NCI-H187 treated with DMSO at 0.1 percent for 48 hours (cell line): ENCODE measurements at places on chromosomes 11 and 22.

DNA sequence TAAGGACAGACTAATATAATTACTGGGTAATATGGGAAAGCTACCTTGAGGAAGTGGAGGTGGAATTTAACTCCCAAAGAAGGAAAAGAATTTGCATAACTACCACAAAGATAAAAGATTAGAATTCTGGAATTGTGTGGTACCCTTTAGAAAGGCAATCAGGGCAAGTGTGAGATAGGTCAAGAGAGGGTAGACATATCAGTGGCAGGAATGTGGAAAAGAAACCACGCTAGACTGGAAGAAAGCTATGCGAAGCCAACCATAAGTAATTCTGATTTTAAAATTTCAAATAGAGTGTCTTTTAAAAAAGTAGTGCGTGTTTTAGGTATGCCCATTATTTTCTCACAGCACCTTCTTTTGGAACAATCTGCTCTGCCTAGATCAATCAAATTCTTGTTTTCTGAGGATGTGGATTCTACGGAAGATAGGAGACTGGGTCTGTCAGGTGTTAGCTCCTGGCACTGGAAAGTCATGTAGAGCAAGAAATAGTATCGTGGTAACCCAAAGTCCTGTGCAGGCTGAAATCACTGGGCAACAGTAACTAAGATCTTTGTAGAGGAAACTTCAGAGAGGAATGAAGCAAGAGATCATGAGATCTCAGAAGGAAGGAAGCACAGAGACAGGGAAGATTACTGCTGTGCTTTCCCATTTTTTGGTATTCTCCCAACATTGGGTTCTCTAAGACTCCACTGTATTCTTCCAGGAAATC lies 111.3 kb upstream of the MTMR2 start:
- DNase-seq = no peak

GRCh38 chr11:65655570-65656332 lies 7.0 kb downstream of the RELA start:
- DNase-seq = no peak

DNA sequence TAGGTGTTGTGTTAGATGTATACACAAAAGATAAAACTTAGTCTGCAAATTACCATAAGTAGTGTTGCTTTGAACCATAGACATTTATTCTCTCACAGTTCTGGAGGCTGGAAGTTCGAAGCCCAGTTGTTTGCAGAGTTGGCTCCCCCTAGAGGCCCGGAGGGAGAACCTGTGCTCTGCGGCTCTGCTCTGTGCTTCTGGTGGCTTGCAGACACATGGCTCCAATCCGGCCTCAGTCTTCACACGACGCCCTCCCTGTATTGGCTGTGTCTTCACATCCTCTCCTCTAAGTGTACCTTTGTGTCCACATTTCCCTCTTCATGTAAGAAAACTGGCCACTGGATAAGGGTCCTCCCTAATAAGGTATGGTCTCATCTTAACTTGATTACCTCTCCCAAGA lies 128.4 kb downstream of the OPCML start:
- no peak for DNase-seq

DNA sequence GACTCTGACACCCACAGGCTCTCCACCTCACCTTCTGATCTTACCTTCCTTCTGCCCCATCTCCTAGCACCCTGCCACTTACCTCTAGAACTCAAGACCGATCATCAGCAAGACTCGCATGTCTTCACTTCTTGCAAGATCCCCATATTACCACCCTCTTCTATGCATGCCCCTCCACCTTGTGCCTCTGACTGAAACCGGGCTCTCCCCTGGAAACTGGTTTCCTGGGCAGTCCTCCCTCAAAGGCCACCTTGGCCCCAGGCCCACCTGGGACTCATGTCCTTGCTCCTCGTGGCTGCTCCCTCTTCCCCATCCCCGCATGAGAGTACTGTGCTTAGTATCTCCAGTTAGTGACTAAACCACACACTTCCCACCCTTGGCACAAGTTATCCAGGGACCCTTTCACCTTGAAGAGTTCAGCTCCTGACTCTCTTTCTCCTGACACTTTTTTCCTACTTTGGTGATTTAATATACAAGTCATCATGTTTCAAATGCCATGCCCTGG lies 136.7 kb downstream of the SPATA19 start:
- DNase-seq = no peak

DNA sequence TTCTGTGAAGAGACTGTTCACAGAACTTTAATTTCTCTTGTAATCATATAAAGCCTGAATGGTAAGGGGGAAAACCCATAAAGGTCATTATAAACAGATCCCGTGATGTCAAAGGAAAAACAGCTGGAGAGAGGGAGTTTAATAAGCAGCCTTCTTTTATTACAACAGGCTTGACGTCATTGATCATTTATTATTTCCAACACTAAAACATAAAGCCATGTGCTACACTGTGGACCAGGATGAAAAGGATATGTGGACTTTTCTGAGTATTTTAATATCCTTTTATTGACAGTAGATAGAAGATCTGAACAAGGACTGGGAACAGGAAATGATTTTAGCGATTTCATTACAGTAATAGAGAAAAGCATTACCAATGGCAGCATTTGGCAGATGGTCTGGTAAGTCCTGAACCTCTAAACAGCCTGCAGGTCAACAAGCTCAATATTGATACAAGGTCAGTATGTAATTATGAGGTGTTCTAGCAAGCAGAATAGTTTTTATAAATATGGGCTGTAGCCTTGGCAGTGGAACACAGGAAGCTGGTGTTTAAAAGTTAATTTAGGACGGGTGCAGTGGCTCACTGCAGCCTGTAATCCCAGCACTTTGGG lies 25.1 kb upstream of the TPH1 start:
- no peak for DNase-seq

DNA sequence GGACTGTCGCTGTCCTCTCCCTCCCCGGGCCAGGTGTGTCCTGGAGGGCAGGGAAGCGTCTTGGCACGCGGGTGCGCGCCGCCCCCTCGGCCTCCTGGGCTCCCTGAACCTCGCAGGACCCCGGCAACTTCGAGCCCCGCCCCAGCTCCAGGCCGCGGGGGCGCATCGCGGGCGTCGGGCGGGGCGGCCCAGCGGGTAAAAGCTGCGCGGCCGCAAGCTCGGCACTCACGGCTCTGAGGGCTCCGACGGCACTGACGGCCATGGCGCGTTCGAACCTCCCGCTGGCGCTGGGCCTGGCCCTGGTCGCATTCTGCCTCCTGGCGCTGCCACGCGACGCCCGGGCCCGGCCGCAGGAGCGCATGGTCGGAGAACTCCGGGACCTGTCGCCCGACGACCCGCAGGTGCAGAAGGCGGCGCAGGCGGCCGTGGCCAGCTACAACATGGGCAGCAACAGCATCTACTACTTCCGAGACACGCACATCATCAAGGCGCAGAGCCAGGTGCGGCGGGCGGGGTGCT lies at the start of gene CST6:
TSS of gene CST6 (plus strand) at position 224 of the 519 bp plus-strand sequence. CDS start at position 261, 37 bp downstream.
- DNase-seq = no peak

DNA sequence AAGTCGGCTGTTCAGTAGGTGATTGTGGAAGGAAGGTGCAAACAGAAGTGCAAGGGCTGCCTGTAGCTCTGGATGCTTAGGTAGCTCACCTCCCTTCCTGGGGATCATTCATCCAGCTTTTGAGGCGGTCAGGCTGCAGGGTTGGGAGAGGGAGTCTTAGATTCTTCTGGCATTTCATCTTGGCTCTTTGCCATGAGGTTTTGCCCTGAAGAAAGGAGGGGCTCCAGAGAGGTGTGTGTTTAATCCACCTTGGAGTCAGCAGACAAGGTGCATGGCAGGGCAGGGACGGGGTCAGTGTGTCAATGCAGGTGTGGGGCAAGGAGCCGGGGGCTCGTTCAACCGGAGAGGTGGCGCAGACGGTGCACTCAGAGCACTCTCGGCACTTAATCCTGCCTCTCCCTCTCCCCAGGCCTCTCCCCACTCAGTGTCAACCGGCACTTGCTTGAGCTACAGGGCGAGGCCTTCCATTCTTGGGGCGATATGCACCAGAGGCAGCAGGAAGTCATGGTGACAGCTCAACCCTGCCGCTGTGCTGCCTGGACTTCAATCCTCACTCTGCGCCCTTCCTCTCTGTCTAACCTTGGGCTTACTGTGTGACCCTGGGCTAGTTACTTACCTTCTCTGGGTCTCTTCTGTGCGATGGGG lies 7.2 kb downstream of the ADAMTS15 start:
- DNase-seq = no peak

GRCh38 chr22:26394777-26395176 lies 34.3 kb upstream of the ASPHD2 start:
- no peak for DNase-seq

DNA sequence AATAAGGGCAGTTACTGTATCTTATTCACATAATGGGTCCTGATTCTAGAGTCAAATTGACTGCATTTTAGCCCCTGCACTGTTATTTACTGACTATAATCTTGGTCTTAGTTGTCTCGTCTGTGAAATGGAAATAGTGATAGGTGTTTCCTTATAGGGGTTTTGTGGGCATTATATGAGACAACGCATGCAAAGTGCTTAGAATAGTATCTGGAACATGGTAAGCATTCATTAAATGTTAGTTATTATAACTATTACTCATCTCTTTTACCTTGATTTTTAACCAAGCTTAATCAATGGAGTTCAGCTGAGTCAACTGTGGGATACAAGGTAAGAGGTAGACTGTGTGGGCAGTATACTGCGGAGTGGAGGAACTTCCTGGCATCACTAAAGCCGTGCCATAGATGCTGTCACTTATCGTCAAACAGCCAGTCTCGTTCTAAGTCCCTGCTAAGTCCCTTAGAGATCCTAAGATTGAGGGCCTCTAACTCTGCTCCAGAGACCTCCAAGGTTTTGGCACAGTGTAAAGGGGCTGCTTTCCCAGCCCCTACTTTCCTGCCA lies 2.6 kb upstream of the ZC3H12C start:
- DNase-seq = no peak

GRCh38 chr22:26481112-26481693 lies 2.4 kb downstream of the HPS4 start:
- DNase-seq = no peak

- no peak for DNase-seq
Observed at GRCh38 chr22:27238935-27239510, 562.5 kb downstream of the MN1 start.

GRCh38 chr22:36510966-36511881 lies 4.4 kb upstream of the FOXRED2 start:
- no peak for DNase-seq

- DNase-seq = no peak
Observed at GRCh38 chr22:35051791-35052190, 14.2 kb upstream of the ISX start.

GRCh38 chr11:76744186-76745043 lies 38.7 kb upstream of the TSKU start:
- DNase-seq = no peak

GRCh38 chr11:96295369-96295768 lies 47.6 kb downstream of the MAML2 start:
- DNase-seq = no peak

DNA sequence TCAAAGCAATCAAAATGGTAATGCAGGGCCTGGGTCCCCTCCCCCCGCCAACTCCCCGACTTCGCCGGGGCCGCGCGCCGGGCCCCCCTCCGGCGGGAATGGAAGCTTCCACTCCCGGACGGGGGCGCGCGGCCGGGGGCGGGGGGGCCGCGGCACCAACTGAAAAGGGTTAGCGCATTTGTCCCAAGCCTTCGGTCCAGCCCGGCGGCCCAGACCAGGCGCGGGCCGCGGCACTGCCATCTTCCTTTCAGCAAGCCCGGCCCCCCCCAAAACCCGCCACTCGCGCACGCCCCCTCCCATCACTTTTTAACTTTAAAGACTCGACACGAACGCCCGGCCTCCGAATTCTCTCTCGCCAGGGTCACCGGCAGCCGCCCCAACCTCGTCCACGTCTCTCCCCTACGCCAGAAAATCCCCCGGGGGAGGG lies 2.8 kb downstream of the PHF21B start:
- no peak for DNase-seq

DNA sequence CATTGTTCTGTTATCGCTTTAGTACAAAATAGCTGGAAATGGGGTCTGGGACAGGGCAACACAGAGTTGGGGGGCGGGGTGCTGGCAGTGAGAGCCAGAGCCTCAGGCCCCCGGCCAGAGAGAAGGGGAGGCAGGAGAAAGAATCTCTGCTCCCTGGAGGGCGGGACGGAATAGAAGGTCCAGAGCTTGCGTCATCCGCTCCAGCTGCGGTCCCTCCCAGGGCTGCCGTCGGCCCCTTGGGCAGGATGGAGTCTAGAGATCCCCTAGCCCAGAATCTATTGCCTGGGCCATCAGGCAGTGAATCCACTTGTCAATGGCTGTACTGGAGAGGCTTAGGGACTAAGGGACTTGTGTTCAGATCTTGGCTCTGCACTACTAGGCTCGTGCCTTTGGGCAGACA lies 5.0 kb downstream of the TP53I11 start:
- no peak for DNase-seq

DNA sequence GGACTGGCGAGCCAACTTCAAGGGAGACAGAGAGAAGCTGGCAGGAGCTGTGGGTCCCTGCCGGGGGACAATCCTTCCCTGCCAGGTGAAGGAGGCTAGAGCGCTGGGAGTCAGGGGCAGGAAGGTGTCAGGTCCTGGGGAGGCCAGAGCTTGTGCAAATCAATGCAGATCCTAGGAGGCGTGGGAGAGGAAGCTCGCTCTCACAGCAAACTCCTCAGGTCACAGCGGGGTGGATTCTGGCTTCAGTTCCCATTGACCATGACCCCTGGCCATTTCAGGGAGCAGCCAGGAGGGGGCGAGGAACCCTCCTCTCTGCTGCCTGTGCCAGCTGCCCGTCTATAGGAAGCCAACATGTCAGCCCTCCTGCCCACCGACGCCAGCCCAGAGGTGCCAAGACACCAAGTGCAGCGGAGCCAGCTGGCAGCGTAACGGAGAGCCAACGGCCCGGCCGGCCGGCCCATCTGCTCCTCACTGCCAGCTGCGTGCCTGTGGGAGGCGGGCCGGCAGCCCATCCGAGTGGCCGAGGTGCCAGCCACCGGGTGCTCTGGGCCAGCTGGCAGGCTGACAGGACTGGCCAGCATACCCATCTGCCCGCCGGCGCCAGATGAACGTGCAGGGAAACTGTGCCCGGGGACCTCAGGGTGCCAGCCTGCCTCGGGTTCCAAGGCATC lies 374.8 kb downstream of the MIAT start:
- DNase-seq = no peak

- DNase-seq = no peak
Observed at GRCh38 chr22:49827271-49827852, 311 bp downstream of the BRD1 start.
